Brain pericyte (primary cell): ENCODE measurements at places on chromosomes 16 and 17.

DNA sequence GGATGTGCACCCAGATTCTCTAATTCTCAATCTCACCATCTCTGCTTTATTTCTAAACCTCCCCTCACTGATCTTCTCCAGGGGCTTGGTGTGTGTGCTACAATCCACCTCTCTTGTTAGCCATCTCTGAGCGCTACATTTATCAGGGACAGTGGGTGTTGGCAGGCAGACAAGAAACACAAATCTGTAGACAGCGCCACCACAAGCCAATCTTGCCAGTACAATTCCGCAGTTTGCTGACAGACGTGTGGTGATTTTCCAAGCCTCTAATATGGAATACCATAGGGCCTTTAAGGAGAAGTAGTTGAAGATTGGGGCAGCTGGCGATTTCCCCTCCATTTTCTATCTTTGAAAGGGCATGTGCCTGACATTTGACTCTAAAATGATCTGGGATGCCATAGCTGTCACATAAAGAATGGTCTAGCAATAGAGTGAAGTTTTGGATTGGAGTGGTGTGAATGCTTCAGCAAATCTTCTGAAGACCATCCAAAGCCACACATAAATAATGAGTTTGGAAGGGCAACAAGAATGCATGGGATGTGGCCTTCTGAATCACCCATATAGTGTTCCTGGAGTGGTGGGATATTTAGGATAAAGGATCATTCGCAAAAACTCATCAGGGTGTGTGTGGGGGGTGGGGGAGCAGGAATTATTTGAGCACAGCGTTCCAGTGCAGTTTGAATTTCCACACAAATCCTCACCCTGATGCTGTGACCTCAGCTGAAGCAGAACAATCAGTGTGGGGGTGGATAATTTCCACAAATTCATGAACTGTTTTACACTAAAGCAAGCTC is 12.0 kb upstream of the ANKFN1 start:
- no peak for DNase-seq

DNA sequence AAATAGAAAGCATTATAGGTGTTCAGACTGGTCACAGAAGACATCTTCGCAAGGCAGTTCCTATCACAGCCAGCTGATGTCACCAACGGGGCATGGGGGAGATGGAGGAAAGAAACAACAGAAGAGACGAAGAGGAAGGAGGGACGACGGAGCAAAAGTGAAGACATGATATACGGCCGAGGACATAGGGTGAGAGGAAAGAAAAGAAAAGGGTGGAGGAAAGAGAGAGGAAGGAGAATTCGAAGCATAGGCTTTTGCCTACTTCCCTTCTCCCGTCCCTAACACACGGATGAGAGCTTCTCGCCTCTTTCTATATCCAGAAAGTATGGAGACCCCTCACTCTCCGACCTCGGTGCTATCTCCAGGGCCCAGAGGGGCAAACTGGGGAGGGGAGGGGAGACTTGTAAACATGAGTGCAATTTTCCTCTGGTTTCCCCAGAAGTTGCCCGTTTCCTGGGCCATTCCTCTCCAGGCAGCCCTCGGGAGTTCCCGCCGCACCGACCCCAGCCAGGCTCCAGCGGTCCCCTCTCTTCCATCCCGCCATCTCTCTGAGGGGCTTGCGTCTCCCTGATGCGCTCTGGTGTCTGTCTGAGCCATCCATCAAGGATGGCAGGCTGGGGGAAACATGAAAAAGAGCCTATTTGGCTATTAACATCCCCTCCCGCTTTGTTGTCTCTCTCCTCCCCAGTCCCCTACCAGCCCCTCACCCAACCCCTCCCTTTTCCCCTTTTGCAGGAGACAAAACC is 26.0 kb downstream of the COPZ2 start:
- DNase-seq: no peak

DNA sequence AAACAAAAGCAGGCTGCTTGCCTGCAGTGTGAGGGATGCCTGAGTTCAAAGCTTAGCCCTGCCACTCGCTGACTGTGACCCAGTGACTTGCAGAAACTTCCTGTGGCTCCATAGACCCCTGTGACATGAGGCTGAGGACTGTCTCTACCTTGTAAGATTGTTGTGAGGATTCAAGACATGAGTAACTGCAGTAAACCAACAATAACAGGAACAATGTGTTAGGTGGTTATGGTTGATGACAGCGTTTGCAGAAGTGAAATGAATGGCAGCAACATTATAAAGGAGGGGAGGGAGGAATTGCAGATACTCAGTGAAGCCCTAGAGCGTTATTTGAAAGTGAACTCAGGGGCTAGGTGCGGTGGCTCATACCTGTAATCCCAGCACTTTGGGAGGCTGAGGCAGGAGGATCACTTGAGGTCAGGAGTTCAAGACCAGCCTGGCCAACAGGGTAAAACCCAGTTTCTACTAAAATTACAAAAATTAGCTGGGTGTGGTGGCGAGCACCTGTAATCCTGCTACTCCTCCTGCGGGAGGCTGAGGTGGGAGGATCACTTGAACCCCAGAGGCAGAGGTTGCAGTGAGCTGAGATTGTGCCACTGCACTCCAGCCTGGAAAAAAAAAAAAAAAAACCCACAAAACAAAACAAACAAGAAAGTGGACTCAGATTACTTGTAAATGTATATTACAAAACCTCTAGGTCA is 33.5 kb upstream of the EMP2 start:
- DNase-seq: no peak

- no peak for DNase-seq
These were observed 28.1 kb downstream of the PELP1 start for GRCh38 chr17:4675791-4676190.

- no peak for DNase-seq
These were observed 3.9 kb downstream of the ABCC3 start for GRCh38 chr17:50638606-50638965.

GRCh38 chr17:74350486-74350885 is 11.2 kb downstream of the BTBD17 start:
- DNase-seq: no peak

GRCh38 chr16:57519796-57520360 is 16.5 kb downstream of the CCDC102A start:
- peak; percentile 25 for DNase-seq

- DNase-seq: no peak
These were observed 100.6 kb downstream of the ZNF423 start for GRCh38 chr16:49755313-49755620.

DNA sequence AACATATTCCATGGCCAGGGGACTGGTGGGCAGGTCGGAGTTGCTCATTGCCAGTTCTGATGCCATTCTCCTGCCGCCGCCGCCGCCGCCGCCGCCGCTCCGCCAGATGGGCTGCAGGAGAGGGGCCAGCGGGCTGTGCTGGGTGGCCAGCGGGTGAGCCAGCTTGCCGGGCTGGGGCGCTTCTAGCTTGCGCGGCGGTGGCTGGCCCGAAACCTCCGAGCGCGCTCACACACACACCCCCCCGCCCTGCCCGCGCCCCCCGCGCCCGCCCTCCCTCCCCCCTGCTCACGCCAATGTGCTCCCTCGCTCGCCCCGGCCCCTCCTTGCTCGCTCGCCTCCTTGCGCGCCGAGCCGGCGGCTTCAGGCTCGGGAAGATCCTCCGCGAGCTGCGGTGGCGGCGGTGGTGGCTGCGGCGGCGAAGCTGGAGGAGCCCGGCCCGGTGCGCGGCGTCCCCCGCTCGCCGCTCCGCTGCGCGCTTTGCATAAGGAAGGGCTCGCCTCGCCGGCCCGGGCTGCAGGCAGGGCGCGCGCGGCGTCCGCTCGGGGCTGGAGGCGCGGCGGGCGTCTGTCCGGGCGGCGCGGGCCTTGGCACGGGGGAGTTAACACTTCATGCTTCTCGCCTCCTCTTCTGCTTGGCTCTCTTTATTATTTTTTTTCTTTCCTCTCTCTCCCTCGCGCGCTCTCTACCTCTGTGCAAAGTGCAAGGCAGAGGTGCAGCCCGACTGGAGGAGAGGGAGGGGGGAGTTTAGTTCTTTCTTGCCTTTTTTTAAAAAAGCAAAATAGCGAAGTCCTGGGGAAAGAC is 500 bp downstream of the MAF start:
- DNase-seq: no peak

GRCh38 chr17:34980681-34981537 is 597 bp downstream of the LIG3 start:
- peak; percentile 47 for DNase-seq

DNA sequence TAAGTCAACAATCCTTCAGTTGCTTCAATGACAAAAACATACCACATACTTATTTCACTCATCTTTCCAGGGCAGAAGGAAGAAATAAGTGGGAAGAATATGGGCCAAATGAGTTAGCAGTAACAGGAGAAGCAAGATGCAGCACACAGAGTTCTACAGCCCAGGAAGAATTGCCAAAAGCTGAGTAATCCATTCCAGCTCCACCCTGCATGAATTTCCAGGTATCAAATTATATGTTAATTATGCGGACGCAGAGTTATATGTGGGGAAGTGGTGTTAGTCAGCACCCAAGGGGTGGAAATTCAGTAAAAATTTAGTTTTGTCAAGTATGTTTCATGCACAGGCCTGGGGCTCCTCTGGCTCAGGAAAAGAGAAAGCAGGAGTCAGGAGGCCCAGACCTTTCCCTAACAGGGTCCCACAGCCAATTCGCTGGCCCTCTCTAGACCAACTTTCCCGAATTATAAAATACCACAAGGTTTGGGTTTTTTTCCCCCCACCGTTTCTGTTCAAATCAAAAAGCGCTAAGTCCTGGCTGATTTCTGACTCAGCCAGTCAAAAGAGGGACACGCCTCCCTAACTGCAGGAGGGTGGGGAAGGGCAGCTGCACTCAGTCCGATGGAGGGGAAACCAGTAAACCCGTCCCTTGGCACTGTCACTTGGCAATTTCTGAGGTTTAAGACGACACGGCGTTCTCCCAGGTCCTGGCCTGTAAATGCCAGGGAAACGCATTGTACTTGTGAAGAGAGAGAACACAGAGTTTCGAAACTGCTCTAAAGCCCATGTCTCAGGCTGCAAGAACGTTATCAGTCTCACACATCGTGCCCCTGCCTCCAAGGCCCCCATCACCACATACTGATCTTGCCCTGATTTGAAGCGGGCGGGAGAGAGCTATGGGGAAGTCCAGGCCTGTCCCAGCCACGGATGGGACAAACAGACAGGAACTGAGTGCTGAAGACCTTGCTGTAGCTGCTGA is 58.1 kb downstream of the ZFHX3 start:
- no peak for DNase-seq

- no peak for DNase-seq
These were observed 188.1 kb upstream of the ZNF469 start for GRCh38 chr16:88194397-88195268.

DNA sequence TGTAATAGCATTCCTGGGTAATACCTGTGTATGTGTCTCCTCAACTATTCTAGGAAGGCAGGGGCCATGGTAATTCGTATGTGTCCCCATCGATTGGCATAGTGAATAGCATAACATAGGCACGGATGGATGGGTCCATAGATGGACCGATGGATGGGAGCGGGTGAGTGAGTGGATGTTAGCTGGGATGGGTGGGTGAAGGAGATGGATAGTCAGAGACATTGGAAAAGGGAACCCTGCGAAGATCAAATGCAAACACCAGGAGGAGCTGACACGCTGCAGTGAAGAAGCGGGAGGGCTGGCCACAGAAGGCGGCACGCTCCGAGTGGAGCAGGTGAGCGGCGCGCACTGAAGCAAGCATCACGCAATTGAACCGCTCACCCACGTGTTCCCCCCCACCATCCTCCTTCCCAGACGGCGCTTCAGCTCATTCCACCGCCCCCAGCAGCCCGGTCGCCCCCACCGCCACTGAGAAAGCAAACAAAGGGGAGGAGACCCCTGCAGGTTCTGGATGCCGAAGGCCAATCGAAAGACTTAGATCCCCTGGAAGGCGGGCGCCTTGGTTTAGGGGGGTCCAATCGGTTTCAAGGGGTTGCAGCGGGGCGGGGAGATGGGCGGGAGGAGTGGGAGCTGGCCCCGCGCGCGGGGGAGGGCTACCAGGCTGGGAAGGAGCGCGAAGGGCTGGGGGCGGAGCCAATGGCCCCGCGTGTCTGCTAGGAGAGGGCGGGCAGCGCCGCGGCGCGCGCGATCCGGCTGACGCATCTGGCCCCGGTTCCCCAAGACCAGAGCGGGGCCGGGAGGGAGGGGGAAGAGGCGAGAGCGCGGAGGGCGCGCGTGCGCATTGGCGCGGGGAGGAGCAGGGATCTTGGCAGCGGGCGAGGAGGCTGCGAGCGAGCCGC is at the start of gene ARRB2:
Gene ARRB2, plus strand, starts transcription at position 839 of the 899 bp plus-strand sequence. CDS start 90 bp downstream, outside the sequence.
- peak; percentile 98 for DNase-seq

DNA sequence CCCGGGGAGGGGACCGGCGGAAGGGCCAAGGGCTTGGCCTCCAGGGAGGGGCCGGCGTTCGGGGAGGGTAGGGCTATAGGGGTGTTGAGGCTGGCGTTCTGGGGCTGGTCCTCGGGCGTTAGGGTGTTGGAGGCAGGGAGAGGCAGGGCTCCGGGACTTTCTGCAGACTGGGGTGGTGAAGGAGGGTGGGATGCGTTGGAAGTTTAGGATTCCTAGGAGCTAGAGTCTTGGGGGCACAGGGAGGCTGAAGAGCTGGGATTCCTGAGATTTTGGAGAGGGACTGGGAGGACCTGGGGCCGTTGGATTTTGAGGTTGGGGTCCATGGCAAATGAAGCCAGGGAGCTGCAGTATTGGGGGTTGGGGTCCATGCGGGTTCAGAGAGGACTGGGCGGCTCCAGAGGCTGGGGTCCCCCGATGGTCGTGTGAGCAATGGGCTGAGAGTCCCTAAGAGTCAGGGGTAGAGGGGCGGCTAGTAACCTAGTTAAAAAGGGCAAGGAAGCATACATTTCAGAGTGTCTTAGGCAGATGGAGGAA is 740 bp downstream of the NFATC2IP start:
- no peak for DNase-seq

DNA sequence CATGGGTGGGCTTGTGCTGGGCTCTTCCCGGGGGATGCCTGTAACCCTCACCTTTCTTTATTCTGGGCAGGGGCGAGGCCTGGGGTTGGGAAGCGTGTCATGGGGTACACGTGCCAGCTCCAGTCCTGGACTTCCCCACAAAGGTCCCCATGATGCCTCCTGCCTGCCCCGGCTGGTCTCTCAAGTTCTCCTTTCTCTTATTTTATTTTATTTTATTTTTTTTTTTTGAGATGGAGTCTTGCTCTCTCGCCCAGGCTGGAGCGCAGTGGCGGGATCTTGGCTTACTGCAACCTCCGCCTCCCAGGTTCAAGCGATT is 8.6 kb downstream of the ATP2A3 start:
- no peak for DNase-seq

- DNase-seq: no peak
These were observed 4.0 kb upstream of the ABCC3 start for GRCh38 chr17:50630524-50631194.

GRCh38 chr17:76182016-76182764 is 41.1 kb upstream of the FOXJ1 start:
- peak; percentile 67 for DNase-seq

GRCh38 chr16:30874244-30874820 is 19.5 kb downstream of the BCL7C start:
- no peak for DNase-seq

- DNase-seq: no peak
These were observed 1.9 kb downstream of the CMC2 start for GRCh38 chr16:81004646-81005353.

GRCh38 chr17:40993839-40994238 is at the start of gene KRTAP3-3:
Gene KRTAP3-3 (minus strand): TSS chr17:40994164. CDS start chr17:40994097, 67 bp downstream.
- no peak for DNase-seq

GRCh38 chr16:69399361-69399760 is 13.6 kb upstream of the TERF2 start:
- DNase-seq: no peak

GRCh38 chr17:68277807-68278206 is 13.1 kb downstream of the SLC16A6 start:
- DNase-seq: no peak

- no peak for DNase-seq
These were observed 18.3 kb downstream of the UBFD1 start for GRCh38 chr16:23575834-23576233.
